Calu3 (cell line): ENCODE measurements at places on chromosomes 3 and 15. TPM values are rescaled to one million over a fixed set of nuclear protein-coding genes. Genes with fewer than 3 reads are reported as not detected.
A peak's percentile ranks its signal among the peaks of the same experiment; 100 is the strongest.

GRCh38 chr15:22903961-22904534, 65.6 kb downstream of the NIPA2 start:
- no peak overlapping the region for H3K27ac ChIP-seq
- H3K4me1 ChIP-seq = no peaks in the 10 kb centered on the region
- DNase-seq = no peak
- no peak overlapping the region for H3K4me3 ChIP-seq

DNA sequence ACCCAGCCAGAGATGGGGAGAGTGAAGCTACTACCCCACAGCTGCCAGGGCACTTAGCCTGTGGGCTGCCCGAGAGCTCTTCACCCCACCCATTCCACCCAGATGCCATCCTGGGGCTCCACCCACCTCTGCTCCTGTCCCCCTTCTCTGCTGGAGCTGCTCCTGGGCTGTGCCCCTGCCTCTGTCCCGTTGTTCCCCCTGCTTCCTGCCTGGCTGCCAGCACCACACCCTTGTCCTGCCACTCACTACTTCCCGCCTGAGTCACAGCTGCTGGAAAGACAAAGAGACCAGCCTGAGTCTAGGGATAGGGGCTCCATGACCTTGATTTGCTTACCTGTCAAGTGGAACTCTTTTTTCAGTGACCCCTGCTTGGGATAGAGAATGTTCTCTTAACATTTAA, 12.4 kb downstream of the GNAI2 start:
- H3K4me1 ChIP-seq = peaks cover 17% of the 10 kb centered on the region
- peak overlapping the region; percentile 7 for H3K4me3 ChIP-seq
- no peaks in the 10 kb centered on the region for H3K27me3 ChIP-seq
- DNase-seq = peak; percentile 68
- peaks cover 32% of the 10 kb centered on the region for H3K36me3 ChIP-seq

OR4F15 gene
- not detected in 2 replicates for total RNA-seq

MORC1 gene
- not detected in 2 replicates for total RNA-seq

- DNase-seq = no peak
- peaks cover 11% of the 10 kb centered on the region for H3K36me3 ChIP-seq
- no peak overlapping the region for H3K27ac ChIP-seq
- H3K4me3 ChIP-seq = peak overlapping the region; percentile 47
Measured at GRCh38 chr3:13281507-13282357, 138.4 kb downstream of the NUP210 start.

GRCh38 chr3:146072824-146073223, 88.2 kb downstream of the PLOD2 start:
- DNase-seq = no peak
- no peak overlapping the region for H3K4me3 ChIP-seq
- peaks cover 26% of the 10 kb centered on the region for H3K4me1 ChIP-seq
- no peak overlapping the region for H3K27ac ChIP-seq

- peaks cover 35% of the 10 kb centered on the region for H3K4me1 ChIP-seq
- no peaks in the 10 kb centered on the region for H3K36me3 ChIP-seq
- no peak overlapping the region for H3K4me3 ChIP-seq
- H3K27ac ChIP-seq = no peak overlapping the region
Measured at GRCh38 chr3:111729087-111729846, 129.8 kb upstream of the PHLDB2 start.

DNA sequence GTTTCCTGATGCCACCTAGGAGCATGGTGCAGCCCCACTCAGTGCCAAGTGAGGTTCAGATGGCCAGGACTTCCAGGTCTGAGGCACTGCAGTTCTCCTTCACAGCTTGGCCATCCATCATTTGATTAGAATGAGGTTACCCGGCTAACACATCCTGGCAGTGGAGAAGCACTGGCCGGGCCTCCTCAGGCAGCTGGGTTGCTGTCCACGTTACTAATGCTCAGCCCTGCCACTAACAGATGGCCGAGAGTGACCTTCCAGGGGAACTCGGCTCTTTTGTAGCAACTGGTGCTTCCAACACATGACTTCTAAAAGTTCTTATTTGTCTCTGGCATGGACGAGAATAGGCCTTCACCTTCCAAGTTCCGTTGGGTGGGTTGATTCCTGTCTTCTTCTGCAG, 204.6 kb upstream of the CFAP20DC start:
- H3K36me3 ChIP-seq = no peaks in the 10 kb centered on the region
- H3K4me3 ChIP-seq = no peak overlapping the region
- peaks cover 3% of the 10 kb centered on the region for H3K4me1 ChIP-seq
- no peak for DNase-seq
- H3K27ac ChIP-seq = no peak overlapping the region

DNA sequence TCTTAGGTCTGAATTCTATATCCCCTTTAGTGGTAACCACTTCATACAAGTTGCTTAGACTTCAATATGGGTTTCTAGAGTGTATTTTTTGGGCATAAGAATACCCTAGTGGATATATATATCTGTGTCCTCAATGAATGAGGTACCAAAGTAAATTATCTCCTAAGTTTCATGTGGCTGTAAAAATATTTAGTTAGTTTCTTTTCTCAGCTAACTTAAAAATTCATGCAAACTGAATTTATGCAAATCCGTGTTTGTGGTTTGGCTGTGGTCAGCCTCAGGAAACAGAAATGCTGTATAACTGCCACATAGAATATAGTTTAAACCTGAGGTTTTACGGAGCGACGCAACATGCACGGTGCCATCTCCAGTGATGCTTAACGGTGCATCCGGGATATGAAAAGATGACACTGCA, 80.3 kb downstream of the PEX5L start:
- H3K4me1 ChIP-seq = peaks cover 8% of the 10 kb centered on the region
- no peak overlapping the region for H3K27ac ChIP-seq
- no peak for DNase-seq

DNA sequence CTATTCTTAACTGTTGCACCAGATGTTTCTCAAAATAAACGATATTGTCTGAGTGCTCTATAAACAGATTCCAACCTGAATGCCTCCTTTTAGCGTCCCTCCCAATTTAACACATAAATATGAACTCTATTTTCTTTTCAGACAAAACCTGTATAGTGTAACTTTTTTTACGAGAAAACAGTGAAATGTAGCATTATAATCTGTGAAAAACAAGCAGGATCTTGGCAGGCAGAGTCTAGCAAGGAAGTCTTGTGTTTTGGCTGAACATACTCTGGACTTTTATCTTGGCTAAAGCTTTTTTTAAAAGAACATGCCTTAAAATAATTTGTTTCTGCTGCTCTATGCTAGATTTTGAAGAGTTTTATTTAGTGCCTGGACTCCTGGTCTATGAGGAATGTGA, 150.5 kb downstream of the ROBO2 start:
- no peaks in the 10 kb centered on the region for H3K27me3 ChIP-seq
- H3K4me1 ChIP-seq = peaks cover 15% of the 10 kb centered on the region
- DNase-seq = no peak
- no peak overlapping the region for H3K27ac ChIP-seq

CHST2 gene
- 0.34 and 0.38 TPM in 2 replicates for total RNA-seq

- H3K4me3 ChIP-seq = no peak overlapping the region
- DNase-seq = no peak
- peaks cover 10% of the 10 kb centered on the region for H3K4me1 ChIP-seq
- no peaks in the 10 kb centered on the region for H3K36me3 ChIP-seq
Measured at GRCh38 chr3:166270429-166270828, 433.2 kb upstream of the BCHE start.

DNA sequence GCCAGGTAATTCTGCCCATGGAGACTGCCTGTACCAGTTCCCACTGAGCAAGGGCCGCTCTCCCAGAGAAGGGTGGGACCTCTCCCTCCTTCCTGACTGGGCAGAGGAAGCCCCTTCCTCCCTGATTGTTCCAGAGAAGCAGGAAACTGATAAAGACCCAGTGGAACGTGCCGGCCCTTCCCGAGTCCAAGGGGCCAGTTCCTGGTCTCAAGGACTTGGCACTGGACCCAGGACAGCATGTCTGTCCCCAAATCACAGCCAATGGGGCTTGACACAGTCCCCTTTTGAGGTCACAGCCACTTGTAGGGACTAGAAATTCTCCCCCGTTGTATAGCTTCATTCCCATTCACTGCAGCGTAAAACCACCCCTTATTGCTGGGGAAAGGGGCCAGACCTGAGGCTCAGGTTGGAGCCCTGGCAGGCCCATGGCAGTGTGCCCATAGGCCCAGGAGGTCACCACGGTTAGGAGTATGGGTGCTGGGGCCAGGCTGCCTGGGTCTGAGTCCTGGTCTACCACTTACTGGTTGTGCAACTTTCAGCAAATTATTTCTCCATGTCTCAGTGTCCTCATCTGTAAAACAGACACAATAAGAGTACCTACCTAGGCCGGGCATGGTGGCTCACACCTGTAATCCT, 18.1 kb downstream of the CSRNP1 start:
- H3K27ac ChIP-seq = no peak overlapping the region
- peaks cover 18% of the 10 kb centered on the region for H3K36me3 ChIP-seq
- H3K4me3 ChIP-seq = no peak overlapping the region
- no peak for DNase-seq
- H3K4me1 ChIP-seq = peaks cover 14% of the 10 kb centered on the region

DNA sequence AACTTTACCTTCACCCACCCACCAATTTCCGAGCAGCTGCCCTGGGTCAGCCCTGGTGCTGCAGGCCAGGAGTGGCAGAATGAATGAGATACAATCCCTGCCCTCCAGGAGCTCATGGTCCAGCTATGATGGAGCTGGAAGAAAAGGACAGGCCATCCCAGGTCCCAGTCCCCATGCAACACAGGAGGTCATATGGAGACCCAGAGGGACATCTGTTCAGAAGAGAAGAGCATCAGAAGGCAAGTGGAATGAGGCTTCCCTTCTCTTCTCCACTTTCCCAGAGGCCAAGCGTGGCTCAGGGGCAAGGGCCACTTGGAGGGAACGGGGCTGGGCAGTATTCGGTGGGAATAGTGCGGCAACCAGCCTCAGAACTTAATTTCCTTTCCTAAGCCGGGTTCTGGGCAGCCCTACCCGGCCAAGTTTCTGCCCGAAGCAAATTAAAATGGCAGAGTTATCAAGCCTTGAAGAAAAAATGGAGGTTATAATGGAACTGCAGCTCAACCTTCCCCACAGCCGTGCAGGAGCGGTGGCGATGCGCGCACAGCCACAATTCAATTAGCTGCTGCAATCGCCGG, 35.9 kb downstream of the TLE3 start:
- peak overlapping the region; percentile 23 for H3K27ac ChIP-seq
- H3K4me1 ChIP-seq = peaks cover 27% of the 10 kb centered on the region
- H3K27me3 ChIP-seq = no peaks in the 10 kb centered on the region
